ENCODE measurements at places on chromosomes 5 and 9.

GRCh38 chr9:107827304-107827703, 337.7 kb upstream of the KLF4 start:
- DNase-seq = no peak

DNA sequence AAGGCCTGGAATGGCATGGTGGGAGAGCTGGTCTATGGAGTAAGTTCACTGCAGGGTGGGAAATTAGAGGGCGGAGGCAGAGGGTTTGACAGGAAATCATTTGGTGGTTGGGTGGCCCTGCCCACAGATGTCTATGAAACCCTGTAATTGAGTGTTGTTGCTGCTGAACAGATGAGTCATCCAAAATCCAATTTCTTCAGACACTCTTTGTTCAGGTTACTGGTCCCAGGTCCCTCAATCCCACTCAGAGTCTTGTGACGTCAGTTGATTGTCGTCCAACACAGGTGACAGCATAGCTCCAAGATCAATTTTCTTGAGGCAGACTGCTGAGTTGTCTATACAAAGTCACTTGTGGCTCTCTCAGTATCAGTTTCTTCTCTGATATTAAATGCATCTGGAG, 208.6 kb downstream of the GRIA1 start:
- no peak for DNase-seq

GRCh38 chr5:53038196-53038847, 49.2 kb downstream of the ITGA2 start:
- DNase-seq = no peak

GRCh38 chr9:133427658-133428348, 5.6 kb downstream of the ADAMTS13 start:
- DNase-seq = no peak
